ENCODE measurements at places on chromosomes 7 and 10. TPM values are rescaled to one million over a fixed set of nuclear protein-coding genes. Genes with fewer than 3 reads are reported as not detected.

DNA sequence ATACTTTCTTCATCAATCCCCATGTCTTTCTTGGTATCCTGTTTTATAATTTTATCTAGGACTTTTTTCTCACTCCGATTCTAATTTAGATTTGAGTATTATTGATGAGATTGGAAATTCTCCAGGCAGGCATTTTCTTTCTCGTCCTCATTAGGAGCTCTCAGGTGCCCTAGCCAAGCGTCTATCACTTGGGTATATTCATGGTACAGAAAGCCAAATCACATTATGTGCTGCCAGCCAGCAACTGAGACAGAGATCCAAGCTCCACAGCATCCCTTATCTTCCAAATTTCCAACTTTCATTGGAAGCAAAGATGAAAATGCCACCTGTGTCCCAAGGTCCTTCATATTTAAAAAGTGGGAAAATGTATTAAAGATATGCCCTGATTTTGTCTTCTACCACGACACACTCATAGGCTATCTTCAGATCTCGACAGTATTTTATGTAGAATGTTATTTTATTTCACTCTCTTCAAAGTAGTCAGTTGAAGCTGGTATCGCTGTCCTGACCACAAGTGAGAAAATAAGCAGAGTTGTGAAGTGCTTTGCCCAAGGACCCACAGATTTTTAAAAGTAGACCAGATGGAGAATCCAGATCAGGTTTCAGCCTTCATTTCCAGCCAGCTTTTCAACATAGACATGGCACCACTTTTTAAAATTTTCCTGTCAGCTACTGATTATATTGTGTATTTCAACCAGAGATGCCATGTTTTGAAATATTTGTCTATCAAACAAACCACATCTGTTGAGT lies 773.4 kb downstream of the CNTNAP2 start:
- DNase-seq, result no peak

GRCh38 chr7:19097165-19098055 lies 20.0 kb downstream of the TWIST1 start:
- no peak for DNase-seq

DNA sequence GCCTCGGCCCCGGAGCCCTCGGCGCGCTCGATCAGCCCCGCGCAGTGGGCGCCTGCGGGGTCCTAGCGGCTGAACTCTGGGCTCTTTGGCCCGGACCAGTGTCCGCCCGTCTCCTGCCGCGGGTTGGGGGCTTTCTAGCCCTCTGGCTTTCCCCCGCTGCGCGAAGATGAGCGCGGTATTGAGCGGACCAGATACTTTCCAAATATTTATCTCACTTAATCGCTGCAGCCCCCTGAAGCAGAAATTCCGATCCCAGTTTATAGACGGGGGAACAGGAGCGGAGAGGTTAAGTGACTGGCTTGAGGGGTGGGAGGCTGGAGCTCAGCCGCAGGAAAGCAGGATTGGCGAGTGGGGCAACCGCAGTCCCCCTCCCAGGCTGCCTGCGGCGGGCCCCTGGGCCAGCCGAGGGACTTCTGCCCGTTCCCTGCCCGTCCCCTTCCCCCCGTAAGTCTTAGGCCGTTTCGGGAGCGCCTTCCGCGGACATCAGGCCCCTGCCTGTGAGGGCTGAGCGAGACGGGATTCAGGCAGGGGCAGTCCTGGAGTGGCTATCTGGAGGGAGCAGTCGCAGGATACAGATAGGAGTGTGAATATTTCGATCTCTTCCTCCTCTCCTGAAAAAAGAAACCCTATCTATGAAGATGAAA lies 565 bp downstream of the STRIP2 start:
- no peak for DNase-seq

DNA sequence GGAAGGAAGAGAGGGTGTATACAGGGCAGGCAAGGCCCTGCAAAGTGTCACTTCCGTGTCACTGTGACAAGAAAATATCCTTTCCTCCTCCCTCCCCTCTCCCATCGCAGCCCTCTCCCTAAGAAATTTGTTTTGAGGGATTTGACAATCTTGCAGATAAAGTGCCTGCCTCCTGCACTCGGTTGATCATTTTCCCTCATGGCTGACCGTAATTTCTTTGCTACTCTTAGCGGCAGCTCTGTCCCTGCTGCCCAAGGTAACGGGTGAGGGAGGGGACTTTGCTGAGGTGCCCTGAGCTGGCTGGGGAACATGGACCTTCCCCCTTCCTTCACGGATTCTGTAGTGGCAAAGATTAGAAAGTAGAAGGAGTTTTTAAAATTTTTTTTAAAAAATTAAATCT lies 179.1 kb downstream of the TCF7L2 start:
- no peak for DNase-seq

- no peak for DNase-seq
Measured at GRCh38 chr10:72375173-72375572, 20.5 kb upstream of the DNAJB12 start.

DNA sequence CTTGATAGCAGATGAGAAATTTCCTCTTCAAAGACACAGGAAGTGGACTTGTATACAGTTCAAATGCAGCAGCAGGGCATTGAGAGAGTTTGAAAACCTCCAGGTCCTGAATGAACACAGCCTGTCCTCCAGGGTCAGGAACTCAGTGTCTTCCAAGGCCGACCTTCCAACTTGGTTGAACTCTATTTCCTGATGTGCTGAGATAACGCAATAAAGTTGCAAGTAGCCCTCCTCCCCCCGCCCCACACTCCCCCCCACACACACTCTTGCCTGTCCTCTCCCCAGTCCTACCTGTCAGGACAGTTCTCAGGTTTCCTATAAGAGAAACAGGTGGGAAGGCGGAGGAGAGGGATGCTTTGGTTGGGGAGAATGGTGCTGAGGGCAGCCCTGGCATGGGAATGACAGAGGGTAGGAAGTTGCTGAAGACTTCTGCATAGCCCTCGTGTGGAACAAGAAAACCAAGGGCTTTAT lies 90.0 kb downstream of the CCDC71L start:
- no peak for DNase-seq

DNA sequence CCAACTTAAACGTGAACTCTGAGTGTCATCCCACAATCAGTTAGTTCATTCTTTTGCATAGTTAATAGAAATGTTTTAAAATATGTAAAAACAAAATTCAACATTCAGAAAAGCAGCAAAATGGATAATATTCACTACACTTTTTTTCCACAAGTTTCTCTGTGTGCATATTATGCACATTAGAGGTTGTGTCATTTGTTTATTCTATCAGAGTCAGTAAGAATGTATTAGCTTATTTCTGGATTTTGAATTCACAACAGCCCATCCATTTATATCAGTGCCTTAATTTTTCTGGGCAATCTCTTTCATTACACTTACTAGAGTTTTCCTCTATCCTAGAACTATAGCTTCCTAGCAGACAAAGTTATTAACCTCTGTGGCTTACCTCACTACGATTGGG lies 432.7 kb upstream of the SEMA3A start:
- DNase-seq, result no peak

DNA sequence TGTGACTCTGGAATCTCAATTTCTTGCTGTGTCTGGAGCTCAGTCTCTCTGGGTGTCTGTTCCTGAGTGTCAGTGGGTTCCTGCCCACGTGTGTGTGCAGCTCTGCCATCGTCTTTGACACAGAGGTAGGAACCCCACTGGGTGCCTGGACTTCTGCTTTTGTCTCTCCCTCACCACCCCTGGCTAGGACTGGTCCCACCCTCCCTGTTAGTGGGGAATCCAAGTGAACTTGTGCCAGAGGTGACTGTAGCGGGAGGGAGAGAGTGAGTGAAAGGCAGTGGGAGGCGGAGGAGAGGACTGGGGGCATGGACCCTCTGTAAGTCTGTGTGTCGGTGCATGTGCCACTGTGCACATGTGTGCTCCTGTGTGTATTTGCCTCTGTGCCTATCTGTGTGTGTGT lies 299.9 kb upstream of the ZMIZ1 start:
- DNase-seq, result no peak

- peak; percentile 17 for DNase-seq
Measured at GRCh38 chr7:40721342-40721949, 586.6 kb downstream of the SUGCT start.

DNA sequence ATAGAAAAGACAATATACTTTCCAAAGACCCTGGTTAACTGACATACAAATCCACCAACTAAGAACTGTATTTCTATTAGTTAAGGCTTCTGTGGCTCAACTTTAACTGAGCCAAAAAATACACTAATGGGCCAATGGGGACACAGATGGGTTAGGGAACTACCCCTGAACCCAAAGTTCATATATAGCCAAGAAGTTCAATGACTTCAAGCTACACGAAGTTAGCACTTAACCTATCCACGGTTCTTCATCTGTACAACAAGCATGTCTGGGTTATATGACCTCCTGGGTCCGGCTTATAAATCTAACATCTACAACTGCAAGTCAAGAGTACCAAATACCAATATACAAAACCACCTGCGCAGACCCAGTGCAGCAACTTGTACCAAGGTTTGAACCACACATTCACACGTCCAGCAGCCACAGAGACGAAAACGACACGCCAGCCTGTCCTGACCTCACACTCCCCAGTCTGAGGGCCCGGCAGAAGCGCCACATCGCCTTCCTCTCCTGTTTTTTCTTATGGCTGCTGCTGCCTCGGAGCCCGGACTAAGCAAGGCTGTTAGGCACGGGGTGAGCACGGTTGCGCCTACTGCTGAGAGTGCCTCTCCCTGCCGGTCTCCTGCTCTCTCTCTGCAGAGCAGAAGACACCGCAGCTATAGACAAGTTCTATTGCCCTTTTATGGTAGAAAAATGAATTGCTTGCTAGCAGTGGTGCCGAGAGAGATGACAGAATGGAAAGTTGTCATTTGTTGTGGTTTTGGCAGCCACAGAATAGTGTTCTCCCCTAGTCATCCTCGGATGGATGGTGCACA lies 86.3 kb downstream of the RNF216 start:
- peak; percentile 95 for DNase-seq

- DNase-seq, result no peak
Measured at GRCh38 chr7:108314551-108314950, 141.7 kb downstream of the NRCAM start.

DNA sequence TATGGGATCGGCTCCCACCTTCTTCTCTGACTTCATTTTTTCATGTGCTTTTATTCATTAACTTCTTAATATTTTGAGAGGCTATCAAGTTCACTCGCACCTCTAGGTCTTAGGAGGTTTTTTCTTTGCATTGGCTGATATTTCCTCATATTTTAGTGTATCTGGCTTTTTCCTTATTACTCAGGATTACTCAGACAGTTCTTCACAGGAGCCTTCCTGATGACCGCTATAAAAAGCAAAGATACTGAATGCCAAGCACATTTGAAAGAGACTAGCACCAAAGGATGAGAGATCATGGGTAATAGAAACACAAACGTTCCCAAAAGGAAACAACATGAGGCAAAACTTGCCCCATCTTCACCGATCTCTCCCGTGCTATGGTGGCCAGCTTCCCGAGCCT lies 409.2 kb upstream of the KLF6 start:
- DNase-seq, result no peak

DNA sequence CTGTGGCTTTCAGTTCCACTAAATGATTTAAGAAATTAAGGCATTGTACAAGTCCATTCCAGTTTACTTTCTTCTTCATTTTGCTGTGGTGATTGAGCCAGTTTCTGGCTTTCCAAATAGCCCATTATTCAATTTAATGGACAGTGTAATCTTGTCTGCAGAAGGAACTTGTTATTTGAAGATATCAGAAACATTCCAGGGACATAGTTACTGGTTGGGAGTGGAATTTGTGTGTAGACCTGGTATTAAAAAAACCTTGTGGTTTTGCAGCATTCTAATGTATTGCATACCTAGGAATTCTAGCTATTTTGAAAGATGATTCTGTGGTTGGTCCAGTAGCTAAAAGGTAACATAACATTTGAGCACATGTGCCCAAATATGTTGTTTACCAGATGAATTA lies 72.2 kb downstream of the MCU start:
- no peak for DNase-seq

- peak; percentile 54 for DNase-seq
Measured at GRCh38 chr10:113386005-113386404, 166.8 kb upstream of the HABP2 start.

DNA sequence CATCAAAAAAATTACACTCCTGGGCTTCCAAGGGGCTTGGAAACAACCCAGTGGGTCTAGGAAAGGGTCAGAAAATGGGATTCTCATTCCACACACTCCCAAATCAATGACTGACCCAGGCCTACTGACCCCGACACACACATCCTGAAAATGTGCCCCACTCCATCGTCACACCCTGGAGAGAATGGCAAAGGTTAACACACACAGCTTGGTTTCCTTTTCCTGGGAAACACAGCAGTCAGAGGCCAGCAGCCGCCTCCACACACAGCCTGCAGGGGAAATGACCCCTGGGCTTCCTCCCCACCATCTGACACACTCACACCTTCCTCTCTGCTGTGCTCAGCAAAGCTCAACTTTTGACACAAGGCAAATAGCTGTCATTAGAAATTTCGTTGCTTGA lies 42.9 kb downstream of the SH3PXD2A start:
- DNase-seq, result no peak

DNA sequence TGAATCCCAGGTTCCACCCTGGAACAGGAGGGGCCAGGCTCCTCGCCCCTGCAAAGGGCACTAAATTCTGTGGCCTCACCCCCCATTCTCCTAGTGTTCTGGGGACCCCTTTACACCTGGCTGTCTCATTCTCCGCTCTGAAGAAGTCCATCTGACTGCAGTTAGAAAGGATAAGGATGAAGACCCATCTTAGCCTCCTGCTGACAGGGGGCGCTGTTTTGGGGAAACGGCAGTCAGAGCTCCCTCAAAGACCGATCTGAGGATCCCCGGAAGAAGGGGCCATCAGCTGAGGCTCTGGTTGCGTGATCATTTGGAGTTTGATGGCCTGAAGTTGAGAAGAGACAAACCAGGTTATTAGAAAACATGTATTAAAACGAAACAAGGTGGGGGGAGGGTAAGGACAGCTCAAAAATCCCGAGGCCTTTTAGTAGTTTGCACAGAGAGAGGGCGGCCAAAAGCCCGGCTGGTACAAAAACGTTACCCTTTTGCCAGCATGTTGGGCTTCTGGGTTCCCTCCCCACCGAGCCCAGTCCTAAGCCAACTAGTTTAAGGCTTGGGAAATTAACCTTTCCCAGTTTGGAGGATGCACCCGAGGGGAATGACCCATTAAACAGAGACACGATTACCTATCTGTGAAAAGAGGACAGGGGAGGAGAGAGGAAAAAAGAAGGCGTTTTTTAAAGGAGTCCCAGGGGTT lies 102.8 kb downstream of the CHN2 start:
- no peak for DNase-seq

DNA sequence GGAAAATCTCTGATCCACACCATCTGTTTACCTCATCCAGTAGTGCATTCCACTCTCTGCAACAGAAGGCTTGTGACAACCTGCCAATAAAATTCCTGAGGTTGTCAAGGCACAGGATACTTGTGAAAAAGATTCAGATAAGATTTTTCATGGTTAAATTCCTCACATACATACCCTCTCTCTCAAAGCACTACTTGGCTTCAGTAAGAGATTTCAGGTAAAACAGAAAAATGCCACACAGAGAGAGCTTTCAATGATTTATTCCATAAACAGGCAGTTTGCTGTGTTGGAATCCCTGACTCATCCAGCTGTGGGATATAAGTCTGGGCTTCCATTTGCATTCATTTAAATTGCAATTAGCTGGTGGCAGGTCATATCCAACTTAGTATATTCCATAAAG lies 99.7 kb upstream of the CAV2 start:
- DNase-seq, result peak; percentile 52

TUBB8 gene
- not detected for total RNA-seq

AOC1 gene
- total RNA-seq, result 0.59 TPM

ZNF398 gene
- 10.8 TPM for total RNA-seq

DNAH11 gene
- total RNA-seq, result 0.89 TPM

STK32C gene
- total RNA-seq, result 3.4 TPM

TSPAN33 gene
- total RNA-seq, result 6.2 TPM

CTAGE4 gene
- 9.1 TPM for total RNA-seq

PTPRE gene
- total RNA-seq, result 15.9 TPM

MACROH2A2 gene
- total RNA-seq, result 10.2 TPM

BAIAP2L1 gene
- 7.6 TPM for total RNA-seq

DPP6 gene
- total RNA-seq, result 2.0 TPM
